ENCODE measurements at places on chromosomes 12 and 14.

GRCh38 chr12:88391556-88391955, 188.7 kb downstream of the KITLG start:
- no peak for DNase-seq
- no peaks in the 10 kb centered on the region for H3K4me1 ChIP-seq
- no peaks in the 10 kb centered on the region for H3K27me3 ChIP-seq

GRCh38 chr12:31471823-31472222, 119.1 kb downstream of the DENND5B start:
- no peak for DNase-seq
- H3K27me3 ChIP-seq, result no peaks in the 10 kb centered on the region
- H3K4me3 ChIP-seq, result no peak overlapping the region
- H3K4me1 ChIP-seq, result peaks cover 11% of the 10 kb centered on the region

GRCh38 chr14:98692832-98693231, 579.2 kb downstream of the BCL11B start:
- no peak for DNase-seq
- no peak overlapping the region for H3K4me3 ChIP-seq
- H3K27ac ChIP-seq, result no peak overlapping the region
- no peaks in the 10 kb centered on the region for H3K4me1 ChIP-seq

- no peaks in the 10 kb centered on the region for H3K36me3 ChIP-seq
- H3K27me3 ChIP-seq, result no peaks in the 10 kb centered on the region
- no peak overlapping the region for H3K4me3 ChIP-seq
- DNase-seq, result no peak
- H3K27ac ChIP-seq, result no peak overlapping the region
- no peaks in the 10 kb centered on the region for H3K4me1 ChIP-seq
Measured at GRCh38 chr12:126768517-126768916, 1498.5 kb upstream of the TMEM132C start.

GRCh38 chr12:124608450-124608870, 41.0 kb upstream of the NCOR2 start:
- H3K4me1 ChIP-seq, result peaks cover 30% of the 10 kb centered on the region
- no peaks in the 10 kb centered on the region for H3K36me3 ChIP-seq
- H3K27ac ChIP-seq, result peak overlapping the region; percentile 8
- DNase-seq, result peak; percentile 46

GRCh38 chr12:76588881-76589565, 29.5 kb upstream of the OSBPL8 start:
- no peak overlapping the region for H3K4me3 ChIP-seq
- no peak for DNase-seq
- H3K27me3 ChIP-seq, result no peaks in the 10 kb centered on the region
- no peak overlapping the region for H3K27ac ChIP-seq

DNA sequence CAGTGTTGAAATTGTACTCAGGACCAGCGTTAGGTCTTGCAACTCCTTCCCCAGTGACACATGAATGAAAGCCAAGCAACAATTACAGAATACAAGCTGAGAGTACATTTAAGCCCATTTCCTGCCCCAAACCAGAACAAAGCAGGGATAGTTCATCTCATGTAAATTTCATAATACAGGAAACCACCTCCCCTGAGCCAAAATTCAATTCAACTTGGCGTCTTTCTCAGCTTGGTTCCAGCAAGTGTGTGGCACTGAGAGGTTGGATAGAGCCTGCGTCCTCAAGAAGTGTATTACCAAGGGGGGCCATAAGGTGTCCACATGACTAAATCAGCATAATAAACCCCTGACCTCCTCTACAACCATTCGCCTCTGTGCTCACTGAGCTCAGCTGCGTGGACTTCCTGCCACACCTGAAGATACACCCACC, 278.9 kb upstream of the CRY1 start:
- DNase-seq, result peak; percentile 9
- no peak overlapping the region for H3K4me3 ChIP-seq
- peaks cover 19% of the 10 kb centered on the region for H3K4me1 ChIP-seq
- H3K27ac ChIP-seq, result no peak overlapping the region
- H3K36me3 ChIP-seq, result no peaks in the 10 kb centered on the region

GRCh38 chr12:95763809-95764253, 26.7 kb downstream of the NTN4 start:
- no peak overlapping the region for H3K27ac ChIP-seq
- H3K4me1 ChIP-seq, result no peaks in the 10 kb centered on the region
- DNase-seq, result no peak
- no peak overlapping the region for H3K4me3 ChIP-seq

DNA sequence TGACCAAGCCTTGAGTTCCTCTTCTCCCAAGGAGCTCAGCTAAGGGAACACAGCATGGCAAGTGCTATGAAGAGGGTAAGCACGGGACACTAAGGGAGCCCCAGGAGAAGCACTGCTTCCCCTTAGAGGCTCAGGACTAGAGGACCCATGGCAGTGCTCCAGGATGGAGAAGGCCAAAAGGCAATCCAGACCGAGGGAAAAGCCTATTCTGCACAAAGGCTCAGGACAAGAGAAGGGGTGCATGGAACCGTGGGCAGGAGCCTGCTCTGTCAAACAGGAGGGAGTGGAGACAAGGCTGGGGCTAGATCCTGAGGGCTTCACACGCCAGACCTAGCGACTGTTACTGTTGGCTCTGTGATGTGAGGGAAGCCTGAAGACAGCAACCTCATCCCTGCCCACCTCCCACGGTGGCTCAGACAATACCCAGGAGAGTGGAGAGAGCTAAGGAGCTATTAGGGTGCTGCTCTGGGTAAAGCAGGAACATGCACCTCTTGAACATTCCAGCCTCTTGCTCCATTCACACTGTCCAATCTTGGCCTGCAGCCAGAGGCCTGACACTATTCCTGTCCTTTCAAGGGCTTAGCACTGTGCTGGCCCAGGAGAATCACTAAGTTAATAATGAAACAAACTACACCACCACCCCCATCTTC, 24.2 kb downstream of the OTUB2 start:
- no peak overlapping the region for H3K4me3 ChIP-seq
- H3K27me3 ChIP-seq, result no peaks in the 10 kb centered on the region
- H3K27ac ChIP-seq, result no peak overlapping the region
- H3K4me1 ChIP-seq, result no peaks in the 10 kb centered on the region
- H3K36me3 ChIP-seq, result peaks cover 18% of the 10 kb centered on the region

GRCh38 chr12:119620490-119620889, 26.9 kb downstream of the TMEM233 start:
- no peaks in the 10 kb centered on the region for H3K36me3 ChIP-seq
- no peak for DNase-seq
- H3K4me3 ChIP-seq, result no peak overlapping the region
- H3K27ac ChIP-seq, result no peak overlapping the region
- H3K27me3 ChIP-seq, result no peaks in the 10 kb centered on the region

DNA sequence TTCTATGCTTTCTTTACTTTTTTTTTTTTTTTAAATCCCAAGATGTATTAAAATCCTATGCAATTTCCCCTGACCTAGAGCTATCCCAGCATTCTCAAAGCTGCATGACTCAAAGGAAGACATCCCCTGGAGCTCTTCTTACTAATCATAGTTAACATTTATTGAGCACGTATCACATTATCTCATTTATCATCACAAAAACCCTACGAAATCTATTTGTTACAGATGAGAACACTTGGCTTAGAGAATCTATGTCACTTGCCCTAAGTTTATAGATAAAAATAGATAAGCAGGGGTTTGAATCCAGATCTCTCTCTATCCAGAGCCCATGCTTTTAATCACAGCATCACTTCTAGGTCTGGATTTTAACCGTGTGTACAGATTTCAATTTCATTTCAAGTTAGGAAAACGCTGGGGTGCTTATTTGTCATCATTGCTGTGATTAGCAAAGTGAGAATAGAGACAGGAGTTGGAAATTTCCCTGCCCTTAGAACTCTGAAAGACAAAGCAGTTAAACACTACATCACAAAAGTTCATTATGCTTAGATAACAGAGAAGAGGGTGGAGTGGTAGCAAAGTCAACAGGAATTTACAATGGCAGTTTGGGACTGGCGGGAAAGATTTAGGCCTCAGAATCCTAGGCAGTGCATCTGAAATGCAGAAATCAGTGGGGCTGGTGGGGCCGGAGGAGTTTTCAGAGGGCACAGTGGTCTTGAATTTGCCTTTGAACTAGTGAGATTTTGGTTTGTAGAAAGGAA, 177.7 kb upstream of the FRMD6 start:
- DNase-seq, result no peak
- no peaks in the 10 kb centered on the region for H3K36me3 ChIP-seq
- H3K4me1 ChIP-seq, result no peaks in the 10 kb centered on the region

DNA sequence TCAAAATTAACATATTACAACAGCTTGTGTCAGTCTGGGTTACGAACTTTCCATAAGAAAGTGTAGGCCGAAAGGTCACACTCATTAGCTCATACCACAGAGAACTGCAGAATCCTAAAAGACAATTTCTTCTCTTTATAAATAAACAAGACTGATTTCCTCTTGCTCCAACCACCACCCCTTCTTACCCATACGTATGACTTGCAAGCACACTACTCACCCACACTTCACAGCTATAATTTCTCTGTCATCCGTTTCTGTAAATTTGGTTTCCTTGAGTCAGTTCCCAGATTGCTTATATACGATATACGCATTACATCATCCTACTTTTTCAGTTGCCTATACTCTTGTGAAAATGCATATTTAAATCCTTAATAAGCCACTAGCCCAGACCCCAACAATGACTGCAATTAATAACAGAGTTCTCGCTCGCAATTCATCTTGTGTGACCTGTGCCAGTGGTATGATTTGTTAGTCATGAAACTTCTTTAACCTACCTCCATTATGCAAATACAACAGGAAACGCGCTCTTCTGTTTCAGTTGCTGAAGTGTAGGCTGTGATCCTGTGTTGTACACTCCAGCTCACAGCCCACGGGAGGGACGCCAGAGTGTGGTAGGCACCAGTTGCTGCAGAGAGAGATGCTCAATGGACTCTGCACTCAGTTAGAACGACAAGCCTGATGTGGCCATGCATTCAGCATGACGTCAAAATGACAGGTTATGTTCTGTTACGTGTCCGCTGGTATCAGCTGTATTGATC, 417.6 kb downstream of the PDZRN4 start:
- H3K4me1 ChIP-seq, result no peaks in the 10 kb centered on the region
- H3K27me3 ChIP-seq, result no peaks in the 10 kb centered on the region
- H3K27ac ChIP-seq, result no peak overlapping the region
- H3K4me3 ChIP-seq, result no peak overlapping the region

GRCh38 chr14:34710744-34711143, 3.6 kb downstream of the CFL2 start:
- peaks cover 6% of the 10 kb centered on the region for H3K36me3 ChIP-seq
- H3K4me3 ChIP-seq, result no peak overlapping the region
- no peak for DNase-seq
- H3K4me1 ChIP-seq, result peaks cover 11% of the 10 kb centered on the region

GRCh38 chr14:58639842-58640484, 2.2 kb downstream of the DACT1 start:
- H3K27me3 ChIP-seq, result no peaks in the 10 kb centered on the region
- H3K4me1 ChIP-seq, result peaks cover 18% of the 10 kb centered on the region
- H3K36me3 ChIP-seq, result no peaks in the 10 kb centered on the region
- DNase-seq, result no peak
- H3K4me3 ChIP-seq, result no peak overlapping the region
